Ureter (tissue), 1 donor: ENCODE measurements at places on chromosomes 3 and 15. TPM values are rescaled to one million over a fixed set of nuclear protein-coding genes. Genes with fewer than 3 reads are reported as not detected.

SSUH2 gene
- total RNA-seq: 0.55 TPM

SLC2A2 gene
- not detected for total RNA-seq

FGF7 gene
- total RNA-seq: 48.3 TPM

CIDEC gene
- total RNA-seq: 1.1 TPM

LDHAL6B gene
- total RNA-seq: not detected

MUSTN1 gene
- 15.9 TPM for total RNA-seq

PARP16 gene
- total RNA-seq: 14.8 TPM

TBC1D21 gene
- total RNA-seq: not detected

CAND2 gene
- total RNA-seq: 13.7 TPM

CCR2 gene
- 1.3 TPM for total RNA-seq

GCSAM gene
- total RNA-seq: 0.49 TPM

LIPC gene
- 10.5 TPM for total RNA-seq

- no peak for DNase-seq
Observed at GRCh38 chr3:32603064-32603463, 32.4 kb upstream of the DYNC1LI1 start.

DNA sequence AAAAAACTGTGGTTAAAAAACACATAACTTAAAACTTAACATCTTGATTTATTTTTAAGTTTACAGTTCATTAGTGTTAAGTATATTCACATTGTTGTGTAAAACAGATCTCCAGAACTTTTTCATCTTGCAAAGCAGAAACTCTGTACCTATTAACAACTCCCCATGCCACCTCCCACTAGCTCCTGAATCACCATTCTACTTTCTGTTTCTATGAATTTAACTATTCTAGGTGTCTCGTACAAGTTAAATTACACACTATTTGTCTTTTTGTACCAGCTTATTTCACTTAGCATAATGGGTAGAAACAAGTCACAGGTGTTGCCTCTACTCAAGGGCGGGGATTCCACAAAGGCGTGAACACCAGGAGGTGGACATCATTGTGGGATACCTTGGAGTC, 43.2 kb downstream of the CRTC3 start:
- no peak for DNase-seq

DNA sequence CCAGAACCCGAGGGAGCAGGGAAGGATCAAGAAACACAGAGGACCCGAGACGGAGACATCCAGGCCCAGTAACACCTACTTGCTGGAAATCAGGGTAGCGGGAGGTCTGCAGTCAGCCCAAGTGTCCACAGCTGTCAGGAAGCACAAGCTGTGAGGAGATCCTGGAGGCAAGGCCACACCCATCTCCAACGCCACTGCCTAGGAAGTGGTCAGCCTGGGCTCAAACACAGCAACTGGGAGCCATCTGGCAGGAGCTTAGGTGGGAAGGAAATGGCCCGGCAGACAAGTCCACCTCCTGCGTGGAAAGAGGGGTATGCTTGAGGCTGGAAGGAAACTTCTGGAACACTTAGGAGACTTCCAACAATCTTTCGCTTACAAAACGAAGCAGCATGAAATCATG, 407.1 kb downstream of the VPS13C start:
- DNase-seq: no peak

GRCh38 chr15:40059821-40060220, 20.8 kb upstream of the SRP14 start:
- DNase-seq: no peak

GRCh38 chr3:196486263-196486662, 17.3 kb downstream of the RNF168 start:
- no peak for DNase-seq

- DNase-seq: no peak
Observed at GRCh38 chr3:179513862-179514261, 48.9 kb upstream of the ACTL6A start.

GRCh38 chr3:78285032-78285728, 1245.3 kb downstream of the ROBO2 start:
- no peak for DNase-seq

DNA sequence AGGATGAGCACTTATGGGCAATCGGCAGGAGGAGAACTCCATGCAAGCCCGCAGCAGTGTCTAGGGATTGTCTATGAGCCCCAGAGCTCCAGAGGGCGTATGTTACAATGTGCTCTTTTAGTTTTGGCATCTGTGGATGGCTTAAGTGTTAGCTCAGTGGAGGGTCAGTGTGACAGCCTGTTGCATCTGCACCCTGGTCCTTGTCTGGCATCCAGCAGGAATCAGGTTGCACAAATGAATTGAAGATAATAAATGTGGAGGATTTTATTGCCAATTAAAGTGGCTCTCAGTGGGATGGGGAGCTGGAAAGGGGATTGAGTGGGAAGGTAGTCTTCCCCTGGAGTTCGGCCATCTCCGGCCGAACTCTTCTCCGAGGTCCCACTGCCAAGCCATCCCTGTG, 11.8 kb upstream of the PRICKLE2 start:
- DNase-seq: no peak

DNA sequence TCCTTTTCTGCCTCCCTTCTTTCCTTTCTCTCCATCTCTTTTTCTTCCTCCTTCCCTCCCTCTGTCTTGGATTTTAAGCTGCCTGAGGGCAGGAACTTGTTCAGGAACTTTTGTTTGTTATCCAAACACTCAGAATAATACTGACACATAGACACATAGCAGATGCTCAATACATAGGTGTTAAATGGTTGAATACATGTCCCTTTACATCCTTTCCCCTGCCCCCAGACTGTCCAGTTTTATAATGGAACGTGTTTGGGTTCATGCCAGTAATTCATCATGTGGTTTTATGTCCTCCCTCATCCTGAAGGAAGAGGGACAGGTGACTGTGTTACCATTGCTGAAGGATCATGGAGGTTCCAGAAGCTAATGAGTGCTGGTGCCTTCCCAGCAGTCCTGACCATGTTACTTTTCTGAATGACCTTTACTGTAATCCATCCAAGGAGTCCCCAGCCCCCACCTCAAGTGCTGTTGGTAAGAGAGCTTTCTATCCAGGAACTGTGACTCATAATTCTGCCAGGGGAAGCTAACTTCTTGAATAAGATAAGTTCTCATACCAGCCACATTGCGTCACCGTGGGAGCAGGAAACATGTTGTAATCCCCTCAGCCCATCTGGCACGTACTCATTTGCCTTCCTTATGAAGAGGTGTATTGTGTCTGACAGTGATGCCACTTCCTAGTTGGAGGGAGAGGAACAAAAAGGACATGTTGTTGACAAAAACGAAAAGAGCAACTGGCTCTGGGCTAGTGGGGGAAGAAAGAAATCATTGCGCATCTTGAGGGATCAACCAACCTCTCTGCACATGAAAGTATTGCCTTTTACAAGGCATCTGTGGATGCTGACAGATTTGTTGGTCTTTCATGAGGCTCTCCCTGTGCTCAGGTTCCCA, 52.4 kb downstream of the IL1RAP start:
- DNase-seq: peak; percentile 89

GRCh38 chr3:186318135-186318534, 43.9 kb downstream of the DGKG start:
- DNase-seq: no peak

- no peak for DNase-seq
Observed at GRCh38 chr15:89389841-89390603, 55.4 kb upstream of the POLG start.

- no peak for DNase-seq
Observed at GRCh38 chr3:133330065-133330464, 69.8 kb upstream of the BFSP2 start.

GRCh38 chr3:48405971-48406370, 23.9 kb downstream of the PLXNB1 start:
- no peak for DNase-seq

DNA sequence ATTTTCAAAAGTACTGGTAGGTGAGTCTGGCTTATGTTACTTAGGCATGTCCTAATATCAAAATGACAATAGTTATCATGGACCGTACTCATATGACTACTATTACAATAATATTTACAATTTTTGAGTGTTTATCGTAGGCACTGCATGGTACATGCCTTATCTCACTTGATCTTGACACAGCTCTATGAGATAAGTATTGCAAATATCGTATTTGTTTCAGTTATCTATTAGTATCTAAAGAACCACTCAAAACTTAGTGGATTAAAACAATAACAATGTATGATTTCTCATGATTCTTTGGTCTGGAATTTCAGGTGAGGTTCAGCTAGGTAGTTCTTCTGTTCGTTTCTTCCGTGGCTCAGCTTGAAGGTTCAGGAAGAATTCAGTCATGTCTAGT, 59.7 kb upstream of the XCR1 start:
- no peak for DNase-seq

DNA sequence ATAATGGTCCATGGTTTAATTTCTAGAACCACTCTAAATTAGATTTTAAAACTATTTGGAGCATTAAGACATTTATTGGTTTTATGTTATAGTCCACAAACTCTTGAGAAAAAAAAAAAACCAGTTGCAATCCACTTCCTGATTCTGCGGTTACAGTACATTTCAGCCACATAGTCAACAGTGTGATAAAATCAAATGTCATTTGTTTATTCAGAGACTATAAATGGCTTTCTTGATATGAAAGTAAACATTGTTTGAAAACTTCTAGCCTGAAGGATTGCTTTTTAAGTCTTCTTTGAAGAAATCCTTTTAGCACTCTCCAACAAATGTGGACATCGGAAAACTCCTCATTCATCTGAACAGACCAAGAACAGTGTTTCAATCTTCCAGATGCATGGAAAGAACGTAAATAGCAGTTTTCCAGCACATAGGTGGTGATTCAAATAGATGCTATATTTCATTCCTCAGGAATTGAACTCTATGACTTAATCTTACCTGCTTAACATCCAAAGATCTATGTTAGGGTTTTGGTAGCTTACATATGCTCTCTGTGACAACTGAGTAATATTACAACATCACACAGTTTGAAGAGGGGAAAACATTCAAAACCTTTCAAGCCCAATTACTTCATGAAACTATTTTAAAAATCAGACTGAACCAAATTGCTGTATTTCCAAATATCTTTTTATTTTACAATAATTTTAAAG, 87.8 kb upstream of the UBE2E2 start:
- no peak for DNase-seq

DNA sequence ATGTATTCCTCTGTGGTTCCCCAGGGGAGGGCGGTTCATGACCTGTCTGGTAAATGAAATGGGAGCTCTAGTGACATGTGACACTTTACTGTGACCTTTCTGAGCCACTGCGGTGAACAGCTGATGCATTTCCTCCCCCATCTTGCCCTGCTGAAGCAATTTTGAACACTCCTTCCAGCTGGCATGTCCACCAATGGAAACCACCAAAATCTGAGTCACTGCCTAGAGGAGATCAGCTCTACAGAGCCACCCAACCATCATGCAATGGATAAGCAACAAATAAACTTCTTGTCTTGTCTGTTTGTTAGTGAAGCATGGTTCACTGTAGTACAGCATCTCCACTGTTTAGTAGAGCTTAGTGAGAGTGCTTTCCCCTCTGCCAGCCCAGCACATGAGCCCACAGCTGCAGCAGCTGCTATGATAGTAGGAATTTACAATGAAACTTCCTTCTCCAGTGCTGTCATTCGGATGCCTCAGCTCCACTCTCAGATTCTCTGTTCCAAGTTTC, 479.4 kb downstream of the NTRK3 start:
- DNase-seq: peak; percentile 46

DNA sequence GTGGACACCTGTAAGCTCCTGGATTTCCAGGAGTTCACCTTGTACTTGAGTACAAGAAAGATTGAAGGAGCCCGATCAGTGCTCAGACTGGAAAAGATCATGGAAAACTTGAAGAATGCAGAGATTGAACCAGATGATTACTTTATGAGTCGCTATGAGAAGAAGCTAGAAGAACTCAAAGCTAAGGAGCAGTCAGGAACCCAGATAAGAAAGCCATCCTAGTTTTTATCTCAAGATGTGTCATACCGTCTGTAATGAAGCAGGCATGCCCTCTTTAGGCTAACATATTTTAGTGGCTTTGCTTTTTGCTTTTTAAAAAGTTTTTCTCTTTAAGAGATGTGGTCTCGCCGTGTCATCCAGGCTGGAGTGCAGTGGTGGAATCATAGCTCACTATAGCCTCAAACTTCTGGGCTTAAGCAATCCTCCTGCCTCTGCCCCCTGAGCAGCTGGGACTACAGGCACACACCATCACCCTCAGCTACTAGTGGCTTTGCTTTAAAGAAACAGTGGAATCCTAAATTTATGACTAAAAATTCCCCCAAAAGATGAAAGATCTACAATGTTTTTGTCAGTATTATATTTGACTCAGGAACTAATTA, 28.1 kb downstream of the EXOG start:
- no peak for DNase-seq

DNA sequence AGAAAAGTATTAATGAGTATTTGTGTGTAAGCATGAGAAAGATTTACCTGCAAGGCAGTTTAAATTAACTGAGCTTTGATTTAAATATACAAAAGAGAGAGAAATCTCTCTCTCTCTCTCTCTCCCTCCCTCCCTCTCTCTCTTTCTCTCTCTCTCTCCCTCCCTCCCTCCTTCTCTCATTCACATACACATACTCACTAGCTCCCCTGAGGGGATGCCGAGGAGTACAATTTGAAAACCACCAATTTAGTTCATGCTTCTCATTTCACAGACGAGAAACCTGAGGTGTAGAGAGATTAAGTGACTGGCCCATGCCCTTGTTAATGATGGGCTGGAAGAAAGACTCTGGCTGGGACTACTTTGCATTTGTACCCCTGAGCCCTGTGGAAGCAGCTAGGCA, 59.4 kb downstream of the MECOM start:
- no peak for DNase-seq

- DNase-seq: no peak
Observed at GRCh38 chr3:101066711-101067129, 73.5 kb upstream of the ABI3BP start.

DNA sequence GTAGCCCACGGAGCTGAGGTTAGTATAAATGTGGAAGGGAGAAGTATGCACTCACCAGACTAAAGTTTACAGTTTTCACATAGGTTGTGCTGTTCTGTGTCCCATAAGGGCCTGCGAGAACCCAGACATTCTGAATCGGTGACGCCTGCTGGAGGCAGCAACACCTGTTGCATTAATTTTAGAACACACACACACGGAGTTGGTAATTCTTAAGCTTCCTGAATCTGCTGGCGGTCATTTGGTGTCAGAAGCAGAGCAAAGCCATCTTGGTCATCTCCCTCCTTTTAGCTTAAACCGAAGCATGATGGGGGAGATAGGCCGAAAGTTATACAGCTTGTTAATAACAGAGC, 41.1 kb upstream of the AP3B2 start:
- DNase-seq: no peak

- DNase-seq: no peak
Observed at GRCh38 chr15:67783303-67783702, 42.0 kb upstream of the SKOR1 start.

GRCh38 chr3:14799146-14799545, 19.6 kb upstream of the FGD5 start:
- DNase-seq: no peak

GRCh38 chr3:63096248-63097058, 181.7 kb upstream of the SYNPR start:
- DNase-seq: no peak

GRCh38 chr3:38743043-38743442, 73.0 kb downstream of the SCN10A start:
- DNase-seq: no peak
